ENCODE measurements at places on chromosomes 1 and 21. TPM values are rescaled to one million over a fixed set of nuclear protein-coding genes. Genes with fewer than 3 reads are reported as not detected.

The SYT14 gene
- not detected for total RNA-seq

The PADI2 gene
- 0.07 TPM for total RNA-seq

The XKR8 gene
- 5.8 TPM for total RNA-seq

The PALMD gene
- not detected for total RNA-seq

The FAM177B gene
- total RNA-seq = not detected

The FYB2 gene
- total RNA-seq = not detected

The CYP4Z1 gene
- not detected for total RNA-seq

The TPR gene
- 174 TPM for total RNA-seq

The OR2G6 gene
- total RNA-seq = not detected

The GPR25 gene
- total RNA-seq = not detected

The VWA1 gene
- 5.5 TPM for total RNA-seq

The SPATA6 gene
- total RNA-seq = 1.0 TPM

The LCE3D gene
- not detected for total RNA-seq

The TXLNA gene
- total RNA-seq = 110 TPM

The LCE1E gene
- not detected for total RNA-seq

The CDA gene
- not detected for total RNA-seq

The S100A7 gene
- not detected for total RNA-seq

The TADA1 gene
- 15.6 TPM for total RNA-seq

The TTC13 gene
- total RNA-seq = 20.7 TPM

Measured in activated T-helper 1 cell treated with anti-CD3 and anti-CD28 coated beads, Interleukin-12 subunit alpha, Interleukin-12 subunit beta, Interleukin-2, Interleukin-4 antibody, amounts not matched to agents 30 ng/mL and 10 ng/mL and 1 ng/mL, durations not matched to agents 14 hours and 24 hours and 36 hours (primary cell).